ENCODE measurements at places on chromosomes 13 and 19.

GRCh38 chr13:29799041-29799440 lies 51.4 kb downstream of the UBL3 start:
- DNase-seq, result no peak

DNA sequence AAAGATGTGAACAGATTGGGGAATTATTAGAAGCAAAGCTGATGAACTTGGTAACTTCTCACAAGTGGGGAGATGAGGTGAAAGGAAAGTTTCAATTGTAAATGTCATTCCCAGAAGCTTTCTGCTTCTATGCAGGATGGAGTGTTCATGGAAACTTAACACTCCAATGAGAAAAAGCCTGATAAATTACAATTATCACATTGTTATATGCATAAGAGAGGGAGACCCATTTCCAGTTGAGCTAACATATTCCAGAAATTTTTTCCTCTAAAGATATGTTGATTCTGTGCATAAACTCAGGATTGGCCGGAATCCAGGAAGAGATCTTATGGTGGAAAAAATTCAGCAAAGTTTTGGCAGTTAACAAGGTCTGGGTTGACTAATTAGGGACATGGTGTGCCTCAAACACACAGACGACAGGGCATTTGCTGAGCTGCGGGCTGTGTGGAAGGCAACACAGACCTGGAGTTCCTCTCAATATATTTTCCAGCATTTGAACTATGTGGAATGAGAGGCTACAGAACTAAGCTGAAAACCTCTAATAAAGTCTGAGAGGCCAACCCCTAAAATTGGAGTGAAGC lies 64.9 kb upstream of the FGF14 start:
- no peak for DNase-seq

DNA sequence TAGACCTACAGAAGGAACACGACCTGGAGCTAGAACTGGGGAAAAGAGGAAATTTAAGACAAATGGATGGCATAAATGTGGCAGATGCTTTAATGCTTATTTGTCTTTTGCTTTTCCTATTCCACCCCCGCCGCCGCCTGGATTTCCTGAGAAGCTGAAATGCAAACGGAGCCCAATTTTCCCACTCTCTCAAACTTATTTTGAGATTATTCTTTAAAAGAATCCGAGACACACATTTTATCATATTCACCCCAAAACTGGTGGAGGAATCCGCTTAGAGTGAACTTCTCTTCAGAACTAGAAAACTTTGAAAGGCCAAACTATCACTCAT lies 5.8 kb downstream of the POU4F1 start:
- DNase-seq, result no peak

- peak; percentile 59 for DNase-seq
Measured at GRCh38 chr19:50368649-50369570, 3.5 kb upstream of the NAPSA start.

- no peak for DNase-seq
Measured at GRCh38 chr13:29210676-29211075, 384.8 kb downstream of the SLC7A1 start.

DNA sequence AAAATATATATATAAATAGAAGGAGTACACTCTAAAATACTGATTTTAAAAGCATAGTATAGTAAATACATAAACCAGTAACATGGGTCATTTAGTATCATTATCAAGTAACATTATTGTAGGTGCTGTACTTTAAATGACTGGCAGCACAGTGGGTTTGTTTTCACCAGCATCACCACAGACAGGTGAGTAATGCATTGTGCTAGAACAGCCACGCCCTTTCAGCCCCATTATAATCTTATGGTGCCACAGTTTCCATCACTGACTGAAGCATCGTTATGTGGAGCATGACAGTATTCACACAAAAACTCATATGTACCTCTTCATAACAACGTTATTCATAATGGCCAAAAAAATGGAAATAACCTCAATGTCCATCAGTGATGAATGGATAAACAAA lies 88.3 kb downstream of the DHRS12 start:
- no peak for DNase-seq

GRCh38 chr19:43354305-43354627 lies 780 bp downstream of the CD177 start:
- no peak for DNase-seq

- DNase-seq, result no peak
Measured at GRCh38 chr13:68358294-68358705, 1128.2 kb upstream of the PCDH9 start.

GRCh38 chr19:23957660-23958281 lies 43.1 kb downstream of the ZNF726 start:
- DNase-seq, result no peak

- DNase-seq, result no peak
Measured at GRCh38 chr13:85497652-85498051, 301.6 kb downstream of the SLITRK6 start.

GRCh38 chr13:25868490-25868889 lies 183.3 kb downstream of the SHISA2 start:
- no peak for DNase-seq

- no peak for DNase-seq
Measured at GRCh38 chr19:7441468-7442146, 47.2 kb downstream of the PEX11G start.

DNA sequence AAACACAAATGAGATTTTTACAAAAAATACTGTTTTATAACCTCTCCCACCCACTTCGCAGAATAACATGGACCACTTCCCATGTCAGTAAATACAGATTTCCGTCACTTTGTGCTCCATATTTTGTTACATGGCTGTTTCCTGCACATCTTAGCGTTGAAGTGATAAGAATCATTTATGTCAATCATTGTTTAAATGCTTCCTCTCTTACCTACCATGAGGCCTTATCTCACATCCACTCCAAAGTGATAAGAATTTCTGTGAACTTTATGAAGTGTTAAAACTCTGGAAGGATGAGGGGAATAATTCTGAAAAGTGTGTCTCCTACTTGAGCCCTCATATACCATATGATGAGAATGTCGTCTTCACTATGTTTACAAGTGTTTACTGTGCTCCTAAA lies 36.6 kb upstream of the IL17D start:
- DNase-seq, result no peak

DNA sequence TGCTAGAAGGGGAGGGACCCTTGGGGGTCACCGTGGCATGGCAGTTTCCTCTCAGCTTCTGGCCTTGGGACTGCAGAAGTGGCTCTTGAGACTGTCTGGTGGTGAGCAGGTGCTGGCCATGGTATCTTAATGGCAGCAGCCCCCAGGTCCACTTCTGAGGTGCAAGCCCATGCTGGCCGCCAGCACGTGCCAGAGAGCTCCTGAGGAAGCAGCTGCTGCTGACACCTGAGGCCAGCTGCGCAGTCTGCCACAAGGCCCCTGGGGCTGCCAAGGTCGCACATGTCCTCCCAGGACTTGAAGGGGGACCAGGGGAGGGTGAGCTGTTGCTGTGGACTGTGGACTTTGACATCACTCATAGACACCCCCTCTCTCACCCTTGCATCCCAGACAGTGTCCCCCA lies 48.0 kb downstream of the NFIX start:
- DNase-seq, result no peak

DNA sequence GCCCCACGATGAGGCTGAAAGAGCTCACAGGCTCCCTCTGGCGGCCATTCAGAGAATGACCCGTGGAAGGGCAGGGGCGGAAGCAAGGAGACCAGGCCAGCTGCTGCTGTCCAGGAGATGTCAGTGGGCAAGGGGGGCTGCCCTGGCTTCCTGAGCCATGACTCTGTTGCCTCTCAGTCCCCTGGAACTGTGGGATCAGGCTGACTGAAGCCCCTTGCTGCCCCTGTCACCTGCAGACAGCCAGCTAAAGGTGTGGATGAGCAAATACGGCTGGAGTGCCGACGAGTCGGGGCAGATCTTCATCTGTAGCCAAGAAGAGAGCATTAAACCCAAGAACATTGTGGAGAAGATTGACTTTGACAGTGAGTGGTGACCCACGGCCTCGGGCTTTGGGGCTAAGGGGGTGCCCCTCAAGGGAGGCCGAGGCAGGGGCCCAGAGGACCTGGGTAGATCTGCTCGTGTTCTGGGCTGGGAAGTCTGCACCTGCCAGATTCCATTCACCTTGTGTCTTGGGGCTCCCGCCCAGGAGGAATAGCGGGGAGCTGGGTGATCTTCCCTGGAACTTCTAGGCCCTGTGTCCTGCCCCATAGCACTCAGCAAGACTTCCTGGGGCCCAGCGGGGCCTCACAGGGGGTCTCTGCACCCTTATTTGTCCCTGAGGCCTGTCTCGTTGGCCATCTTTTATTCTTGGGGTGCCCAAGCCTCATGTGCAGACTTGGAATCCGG lies 12.5 kb upstream of the ACTN4 start:
- DNase-seq, result peak; percentile 37

DNA sequence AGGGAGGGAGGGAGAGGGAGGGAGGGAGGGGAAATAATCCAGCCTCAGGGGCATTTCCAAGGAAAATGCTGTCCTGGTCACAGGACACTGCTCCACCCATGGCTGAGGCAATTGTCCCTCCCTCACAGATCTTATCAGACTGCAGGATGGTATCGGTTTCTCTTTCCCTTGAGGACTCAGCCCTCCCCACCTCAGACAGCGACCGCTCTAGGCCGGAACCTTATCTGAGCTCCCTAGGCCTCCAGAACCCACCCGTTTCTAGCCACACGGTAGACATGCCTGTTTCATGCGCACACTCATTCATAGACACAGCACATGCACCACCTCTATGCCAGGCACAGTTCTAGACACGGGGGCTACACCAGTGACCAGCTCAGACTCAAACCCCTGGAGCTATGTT lies 10.0 kb upstream of the IZUMO2 start:
- DNase-seq, result no peak

DNA sequence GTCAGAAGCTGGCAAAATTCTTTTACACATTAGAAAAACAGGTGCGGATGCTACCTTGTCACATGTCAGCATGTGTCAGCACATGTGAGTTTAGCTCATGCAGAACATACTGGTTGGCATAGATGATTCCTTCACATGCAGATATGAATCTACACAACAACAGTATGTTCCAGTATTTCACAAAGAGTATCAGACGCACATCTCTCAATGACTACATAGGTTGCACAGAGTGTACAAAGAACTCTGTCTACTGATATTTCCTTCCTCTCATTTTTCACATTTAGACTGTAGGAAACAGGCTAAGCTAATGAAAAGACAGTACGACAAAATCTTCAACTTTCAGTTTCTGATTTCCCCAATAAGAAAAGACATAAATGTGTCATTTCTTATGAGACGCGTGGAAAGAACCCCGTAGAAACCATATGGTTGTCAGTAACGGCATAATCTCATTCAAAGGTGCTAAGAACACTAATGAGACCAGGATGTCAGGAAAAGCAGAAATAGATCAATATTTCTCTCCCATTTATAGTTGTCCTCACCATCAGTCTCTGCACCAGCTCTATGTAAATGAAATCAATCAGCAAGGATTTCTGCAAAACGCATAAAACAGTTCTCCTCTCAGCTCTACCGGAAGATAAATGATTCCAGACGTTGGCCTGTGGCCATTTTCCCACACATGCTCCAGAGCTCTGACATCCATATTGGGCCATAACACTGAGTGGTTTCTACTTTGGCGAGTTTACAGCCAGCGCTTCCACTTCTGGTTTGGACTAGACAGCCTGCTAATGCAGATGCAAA lies 81.2 kb downstream of the STARD13 start:
- no peak for DNase-seq

DNA sequence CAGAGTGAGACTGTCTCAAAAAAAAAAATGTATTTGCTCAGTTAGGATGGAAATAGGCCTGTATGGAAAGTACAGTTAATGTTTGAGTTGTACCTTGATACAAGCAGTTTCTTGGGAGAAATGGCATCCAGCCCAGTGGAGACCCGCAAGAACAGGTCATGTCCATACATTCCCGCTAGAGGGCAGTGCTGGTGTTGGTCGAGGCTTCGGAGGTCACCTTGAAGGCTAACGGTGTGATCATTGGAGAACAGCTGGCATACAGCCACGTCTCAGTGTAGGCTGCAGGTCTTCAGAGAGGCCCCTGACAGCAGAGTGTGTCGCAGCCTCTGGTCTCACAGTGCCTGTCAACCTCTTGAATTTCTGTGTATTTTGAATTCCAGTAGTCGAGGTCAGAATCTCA lies 7.5 kb downstream of the ZNF610 start:
- DNase-seq, result peak; percentile 19

- no peak for DNase-seq
Measured at GRCh38 chr13:81791641-81792040, 1450.7 kb upstream of the SPRY2 start.

DNA sequence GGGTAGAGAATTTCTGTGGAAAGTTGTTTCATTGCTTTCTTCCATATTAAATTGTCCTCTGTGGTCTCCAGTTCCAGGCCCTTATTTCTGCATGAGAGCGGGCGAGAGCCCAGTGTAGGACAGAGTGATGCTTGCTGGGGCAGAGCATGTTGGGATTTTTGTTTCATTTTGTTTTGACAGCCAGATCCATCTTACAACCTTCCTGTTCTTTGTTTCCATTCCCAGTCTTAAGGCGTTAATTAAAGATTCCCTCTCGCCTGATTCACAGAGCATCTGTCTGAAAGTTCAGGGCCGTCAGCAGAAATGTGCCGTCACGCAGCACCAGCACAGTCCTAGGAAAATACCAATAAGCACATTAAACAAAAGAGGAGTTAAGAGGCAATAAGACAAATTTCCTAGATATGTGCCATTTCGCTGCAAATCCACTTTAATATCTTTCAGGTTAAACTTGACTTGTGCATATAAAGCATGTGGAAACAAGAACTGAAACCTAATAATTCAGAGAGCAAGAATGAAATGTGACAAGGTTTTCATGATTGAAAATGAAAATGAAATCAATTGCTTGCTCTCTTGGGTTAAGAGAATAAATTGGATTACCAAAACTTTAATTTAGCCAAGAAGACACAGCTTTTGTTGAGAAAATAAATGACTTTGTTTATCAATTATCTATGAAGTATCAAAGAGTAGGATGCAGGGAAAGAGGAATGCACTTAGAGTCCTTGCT lies 210.7 kb upstream of the SLC10A2 start:
- no peak for DNase-seq

GRCh38 chr19:17915940-17916593 lies 16.7 kb upstream of the CCDC124 start:
- no peak for DNase-seq

DNA sequence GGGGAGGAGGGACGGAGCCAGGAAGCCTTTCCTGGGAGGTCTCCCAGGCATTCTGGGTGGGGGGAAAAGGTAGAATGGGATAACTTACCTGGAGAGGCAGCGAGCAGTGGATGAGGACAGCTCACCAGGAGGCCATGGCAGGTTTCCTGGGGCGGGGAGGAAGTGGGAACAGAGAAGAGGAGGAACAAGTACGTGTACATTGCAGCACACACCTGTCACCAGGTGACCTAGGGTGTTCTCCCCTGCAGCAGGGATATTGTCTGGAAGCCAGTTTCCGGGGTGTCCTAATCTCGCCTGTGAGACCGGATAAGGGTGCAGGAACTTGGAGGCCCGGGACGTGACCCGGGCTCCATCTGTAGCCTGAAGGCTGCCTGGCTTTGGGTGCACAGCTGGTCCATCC lies at the start of gene FUT3:
FUT3 (minus strand) TSS at position 148 of the 400 bp plus-strand sequence.
- DNase-seq, result no peak

GRCh38 chr13:103859952-103860351 lies 793.7 kb upstream of the SLC10A2 start:
- DNase-seq, result no peak

GRCh38 chr19:12676384-12676792 lies 5.3 kb downstream of the DHPS start:
- peak; percentile 73 for DNase-seq

GRCh38 chr13:63198071-63198470 lies 1782.4 kb upstream of the PCDH20 start:
- no peak for DNase-seq

Measured in stimulated activated CD8-positive, alpha-beta memory T cell treated with anti-CD3 and anti-CD28 coated beads, Interleukin-4, amount 100 ng/mL, for 1 hour (primary cell).